Activated CD4-positive, alpha-beta T cell treated with anti-CD3 and anti-CD28 coated beads, Interleukin-2, amount 10 ng/mL, durations not matched to agents 7 days and 5 days (primary cell): ENCODE measurements at places on chromosomes 3 and 15. TPM values are rescaled to one million over a fixed set of nuclear protein-coding genes. Genes with fewer than 3 reads are reported as not detected.
A peak's percentile ranks its signal among the peaks of the same experiment; 100 is the strongest.

DNA sequence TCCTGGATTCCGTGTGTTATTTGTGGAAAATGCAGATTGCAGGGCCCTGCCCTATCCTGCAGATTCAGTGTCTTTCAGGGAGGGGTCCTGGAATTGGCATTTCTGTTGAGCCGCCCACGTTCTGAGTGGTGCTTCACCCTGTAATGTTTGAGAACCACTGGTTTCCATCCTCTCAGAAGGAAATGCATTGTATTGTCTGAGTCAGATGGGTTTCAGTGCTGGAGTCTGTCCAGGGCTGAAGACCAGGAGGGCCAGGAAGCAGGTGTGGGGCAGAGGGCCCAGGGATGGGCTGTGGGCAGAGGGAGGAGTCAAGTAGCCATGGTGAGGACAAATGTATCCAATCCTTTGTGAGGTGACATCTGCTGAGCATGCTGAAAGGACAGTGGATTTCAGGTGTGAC lies 123.8 kb downstream of the SV2B start:
- no peak for DNase-seq

GRCh38 chr15:73196113-73196512 lies 143.8 kb downstream of the NEO1 start:
- no peak for DNase-seq

The RASL12 gene
- total RNA-seq, result not detected

GRCh38 chr3:149618151-149619123 lies 39.4 kb downstream of the WWTR1 start:
- DNase-seq, result no peak

DNA sequence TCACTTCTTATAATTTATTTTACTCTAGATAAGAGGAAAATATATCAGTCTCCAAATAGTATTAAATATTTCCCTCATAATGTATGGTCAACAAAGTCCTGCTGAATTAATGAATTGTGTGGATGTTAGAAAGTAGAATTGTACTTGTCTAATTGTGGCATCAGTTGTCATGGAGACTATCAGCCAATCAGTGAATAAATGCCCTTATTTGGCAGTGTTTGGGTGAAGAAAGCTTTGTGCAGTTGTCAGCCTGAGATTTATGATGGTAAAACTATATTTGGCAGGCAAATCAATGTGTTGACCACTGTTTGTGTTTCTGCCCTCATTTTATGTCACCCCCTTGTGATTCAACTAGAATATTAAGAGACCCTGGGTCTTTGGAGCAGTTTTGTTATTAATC lies 293.6 kb upstream of the MDFIC2 start:
- no peak for DNase-seq

- no peak for DNase-seq
These were observed 22.3 kb upstream of the SLMAP start for GRCh38 chr3:57733790-57734189.

The CISH gene
- total RNA-seq, result 308 TPM

DNA sequence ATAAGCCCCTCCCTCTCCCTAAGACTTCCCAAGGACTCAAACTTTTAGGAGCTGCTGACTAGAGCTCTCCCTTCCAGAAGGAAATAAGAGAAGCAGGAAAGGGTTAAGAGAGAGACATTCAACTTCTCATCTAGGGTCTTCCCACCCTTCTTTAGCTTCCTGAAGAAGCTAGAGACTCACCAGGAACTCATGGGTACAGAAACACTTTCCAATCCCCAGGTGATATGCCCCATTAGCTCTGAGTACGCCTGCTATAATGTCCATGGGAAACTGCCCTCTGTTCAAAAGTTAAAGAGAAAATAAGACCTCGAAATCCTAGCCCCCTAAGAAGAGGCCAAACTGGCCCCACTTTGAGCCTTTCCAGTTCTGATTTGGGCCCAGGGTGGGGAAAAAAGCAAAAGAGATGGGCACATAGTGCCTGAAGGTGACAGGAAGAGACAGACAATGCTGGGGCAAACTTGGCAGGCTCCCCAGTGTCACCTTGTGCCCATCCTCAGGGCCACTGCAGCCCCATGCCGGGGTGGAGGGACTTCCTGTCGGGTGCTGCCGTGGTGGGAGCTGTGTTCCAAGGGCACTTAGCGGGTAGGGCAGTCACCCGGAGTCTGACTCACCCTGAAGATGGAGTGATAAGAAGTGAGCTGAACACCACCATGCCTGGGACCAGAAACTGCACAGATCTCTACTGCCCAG lies 29.5 kb downstream of the CCDC12 start:
- peak; percentile 67 for DNase-seq

GRCh38 chr15:61880084-61880483 lies 180.2 kb downstream of the VPS13C start:
- DNase-seq, result no peak

The LPCAT4 gene
- total RNA-seq, result 98.2 TPM

The SCG5 gene
- 2.5 TPM for total RNA-seq

The SCG3 gene
- total RNA-seq, result not detected

DNA sequence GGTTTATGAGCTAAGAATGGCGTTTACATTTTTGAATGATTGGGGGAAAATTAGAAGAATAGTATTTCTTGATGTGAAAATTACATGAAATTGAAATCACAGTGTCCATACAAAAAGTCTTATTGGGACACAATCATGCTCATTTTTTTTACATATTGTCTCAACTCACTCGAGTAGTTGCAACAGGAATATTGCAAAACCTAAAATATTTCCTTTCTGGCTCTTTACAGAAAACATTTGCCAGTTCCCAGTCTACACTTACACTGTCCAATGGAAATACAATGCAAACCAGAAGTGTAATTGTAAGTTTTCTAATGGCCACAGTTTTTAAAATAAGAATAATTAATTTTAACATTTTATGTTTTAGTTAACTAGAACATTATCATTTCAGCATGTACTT lies 137.8 kb downstream of the SAMMSON start:
- DNase-seq, result no peak

The PML gene
- 118 TPM for total RNA-seq

GRCh38 chr3:195865752-195866151 lies 42.6 kb downstream of the TNK2 start:
- DNase-seq, result no peak

DNA sequence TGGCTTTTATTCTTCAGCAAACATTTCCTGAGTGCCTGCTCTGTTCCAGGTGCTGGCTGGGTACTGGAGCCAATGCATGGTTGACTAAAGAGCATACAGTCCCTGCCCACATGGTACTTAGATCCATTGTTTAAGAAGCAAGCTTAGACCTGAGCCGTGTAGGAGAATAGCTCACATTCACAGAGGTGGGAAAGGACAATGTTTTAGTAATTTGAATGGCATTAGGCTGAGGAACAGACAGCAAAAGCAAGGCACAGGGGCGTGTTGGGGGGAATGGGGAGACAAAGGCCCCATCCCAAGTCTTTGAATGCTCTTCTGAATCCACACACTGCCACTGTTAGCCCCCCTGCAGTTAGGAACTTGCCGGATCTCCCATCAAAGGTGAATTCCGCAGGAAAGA lies 388.2 kb upstream of the RGMA start:
- DNase-seq, result no peak

The DLL4 gene
- not detected for total RNA-seq

GRCh38 chr3:143068059-143068458 lies 51.5 kb upstream of the CHST2 start:
- no peak for DNase-seq

GRCh38 chr15:48315041-48315440 lies 16.2 kb upstream of the DUT start:
- DNase-seq, result no peak

The GUCA1C gene
- total RNA-seq, result not detected

- no peak for DNase-seq
These were observed 53.0 kb upstream of the CA12 start for GRCh38 chr15:63434576-63435186.

DNA sequence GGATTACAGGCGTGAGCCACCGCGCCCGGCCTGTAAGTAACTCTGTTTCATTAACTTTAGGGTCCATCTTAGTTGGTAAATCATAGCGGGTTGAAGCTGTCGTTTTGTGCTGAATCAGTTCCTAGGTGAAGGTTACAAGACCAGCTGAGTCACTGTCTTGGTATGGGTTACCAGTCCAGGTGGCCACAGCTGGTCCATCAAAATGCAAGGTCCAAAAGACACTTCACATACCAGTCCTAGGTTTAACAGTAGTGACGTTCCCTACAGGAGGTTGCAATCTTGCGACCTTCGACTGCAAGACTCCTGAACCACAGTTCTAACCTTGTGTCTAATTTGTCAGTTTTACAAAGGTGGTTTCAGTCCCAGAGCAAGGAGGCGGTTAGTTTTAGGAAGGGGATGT lies 160.1 kb upstream of the ATP10A start:
- DNase-seq, result no peak

DNA sequence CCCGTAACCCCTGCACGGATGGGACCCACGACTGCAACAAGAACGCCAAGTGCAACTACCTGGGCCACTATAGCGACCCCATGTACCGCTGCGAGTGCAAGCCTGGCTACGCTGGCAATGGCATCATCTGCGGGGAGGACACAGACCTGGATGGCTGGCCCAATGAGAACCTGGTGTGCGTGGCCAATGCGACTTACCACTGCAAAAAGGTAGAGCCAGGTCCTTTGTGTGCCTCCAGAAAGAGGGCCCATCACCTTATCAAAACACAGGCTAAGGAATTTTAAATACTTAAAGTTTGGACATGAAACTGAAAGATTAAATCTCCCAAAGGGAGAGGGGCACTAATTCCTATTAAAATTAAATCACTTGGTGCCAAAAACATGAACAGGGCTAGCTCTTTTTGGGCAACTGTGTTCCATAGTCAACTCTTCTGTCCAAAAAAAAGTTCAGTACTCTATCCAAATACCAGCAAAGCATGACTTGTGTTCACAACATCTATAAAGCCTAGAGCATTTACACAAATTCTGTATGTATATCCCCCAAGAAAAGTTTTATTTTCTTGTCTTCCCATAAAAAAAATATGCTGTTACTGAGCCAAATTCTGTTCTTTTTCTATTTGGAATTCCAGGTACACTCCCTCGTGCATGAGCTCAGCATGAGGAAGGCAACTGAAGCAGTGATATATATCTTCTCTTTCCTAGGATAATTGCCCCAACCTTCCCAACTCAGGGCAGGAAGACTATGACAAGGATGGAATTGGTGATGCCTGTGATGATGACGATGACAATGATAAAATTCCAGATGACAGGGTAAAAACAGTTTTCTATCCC lies 9.2 kb downstream of the THBS1 start:
- DNase-seq, result no peak

DNA sequence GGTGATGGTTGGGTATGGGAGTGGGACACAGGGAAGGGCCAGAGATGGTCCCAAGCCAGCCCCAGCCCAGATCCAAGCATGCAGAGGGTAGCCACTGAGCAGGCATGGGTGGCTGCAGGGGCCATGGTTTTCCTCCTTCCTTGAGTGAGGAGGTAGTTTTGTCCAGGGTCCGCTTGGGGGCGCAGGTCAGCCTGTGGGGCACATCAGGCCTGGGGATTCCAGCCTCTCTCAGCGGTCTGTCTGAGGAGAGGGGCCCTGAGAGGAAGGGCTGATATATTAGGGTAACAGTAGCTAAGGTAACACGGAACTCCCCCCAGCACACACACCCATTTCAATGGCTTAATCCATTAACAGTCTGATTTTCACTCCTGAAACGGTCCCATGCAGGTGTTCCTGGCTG lies 22.7 kb upstream of the LCTL start:
- no peak for DNase-seq

DNA sequence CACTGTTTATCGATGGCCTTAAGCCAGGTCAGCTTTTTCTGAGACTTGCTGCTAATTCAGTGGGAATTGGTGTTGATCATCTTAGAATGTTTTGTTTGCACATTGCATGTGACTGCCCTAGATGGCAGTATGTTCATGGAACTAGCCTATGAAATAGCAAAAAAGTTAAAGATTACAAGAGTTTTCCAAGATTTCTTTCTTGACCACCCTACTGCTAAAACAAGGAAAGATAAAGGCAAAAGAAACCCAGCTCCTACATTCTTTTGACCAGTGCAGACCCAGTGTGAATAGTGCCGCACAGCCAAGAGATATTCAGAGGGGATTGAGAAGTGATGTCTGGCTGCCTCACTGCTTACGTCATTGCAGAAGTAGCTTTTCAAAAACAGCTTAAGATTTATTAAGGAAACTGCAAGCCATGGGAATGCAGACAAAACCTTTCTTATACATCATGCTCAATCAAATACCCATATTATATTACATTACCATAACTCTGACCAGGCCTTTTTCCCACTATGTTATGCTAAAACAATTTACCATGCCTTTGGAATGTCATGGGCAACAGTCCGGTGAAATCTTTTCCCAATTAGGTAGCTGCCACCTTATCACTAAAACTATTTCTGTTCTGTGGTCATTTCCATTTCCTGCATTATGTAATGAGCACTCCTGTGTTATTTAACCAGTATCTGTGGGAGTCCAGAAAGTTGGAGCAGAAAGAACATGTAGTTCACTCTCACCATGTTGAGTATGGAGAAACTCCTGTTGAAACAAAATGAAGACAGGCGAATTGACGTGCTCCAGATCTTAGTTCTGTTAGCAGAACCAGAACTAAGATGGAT lies 6.0 kb downstream of the PHLDB2 start:
- no peak for DNase-seq

DNA sequence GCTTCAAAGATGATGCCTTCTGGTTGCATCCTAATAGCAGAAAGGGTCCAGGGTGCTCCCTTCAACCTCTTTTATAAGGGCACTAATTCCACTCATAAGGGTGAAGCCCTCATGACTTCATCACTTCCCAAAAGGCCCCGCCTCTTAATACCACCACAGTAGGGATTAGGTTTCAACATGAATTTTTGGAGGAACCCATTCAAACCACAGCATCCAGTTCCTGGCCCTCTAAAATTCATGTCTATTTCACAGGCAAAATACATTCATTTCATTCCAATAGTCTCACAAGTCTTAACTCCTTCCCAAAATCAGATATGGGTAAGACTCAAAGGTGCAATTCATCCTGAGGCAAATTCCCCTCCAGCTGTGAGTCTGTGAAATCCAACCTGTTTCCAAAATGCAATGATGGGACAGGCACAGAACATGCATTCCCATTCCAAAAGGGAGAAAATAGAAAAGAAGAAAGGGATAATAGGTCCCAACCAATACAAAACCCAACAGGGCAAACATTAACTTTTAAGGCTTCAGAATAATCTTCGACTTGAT lies 124.0 kb downstream of the ATP1B3 start:
- no peak for DNase-seq

The KBTBD13 gene
- total RNA-seq, result not detected

- no peak for DNase-seq
These were observed 25.2 kb downstream of the ARPP21 start for GRCh38 chr3:35664460-35664919.

- no peak for DNase-seq
These were observed 18.2 kb upstream of the PRR23E start for GRCh38 chr3:127174715-127175140.

- DNase-seq, result no peak
These were observed 68.0 kb upstream of the XCR1 start for GRCh38 chr3:46095307-46095706.

- no peak for DNase-seq
These were observed 327 bp upstream of the CCDC13 start for GRCh38 chr3:42773409-42773751.

- DNase-seq, result no peak
These were observed 356.9 kb upstream of the RBMS3 start for GRCh38 chr3:28923994-28924393.

GRCh38 chr15:23629234-23629805 lies 18.3 kb downstream of the MAGEL2 start:
- no peak for DNase-seq

- DNase-seq, result no peak
These were observed 50.5 kb downstream of the ATP1B3 start for GRCh38 chr3:141926929-141927328.

The CPN2 gene
- not detected for total RNA-seq
